ENCODE measurements at places on chromosomes 3 and 15. TPM values are rescaled to one million over a fixed set of nuclear protein-coding genes. Genes with fewer than 3 reads are reported as not detected.

The SRGAP3 gene
- 7.6 TPM for total RNA-seq

The CLDN11 gene
- 50.9 TPM for total RNA-seq

The GAP43 gene
- total RNA-seq, result 6.1 TPM

The PRR20G gene
- total RNA-seq, result not detected

The MPI gene
- 118 TPM for total RNA-seq

The ATP2C1 gene
- total RNA-seq, result 172 TPM

The PDCD7 gene
- total RNA-seq, result 16.1 TPM

The CFAP20DC gene
- total RNA-seq, result 1.6 TPM

The LINGO1 gene
- total RNA-seq, result 0.33 TPM

The TRIM59 gene
- 7.9 TPM for total RNA-seq

The C3orf70 gene
- 0.46 TPM for total RNA-seq

The JMJD7 gene
- total RNA-seq, result 4.1 TPM

The CLRN1 gene
- not detected for total RNA-seq
